SJCRH30 (cell line): ENCODE measurements at places on chromosomes 13 and 19. TPM values are rescaled to one million over a fixed set of nuclear protein-coding genes. Genes with fewer than 3 reads are reported as not detected.

PALM3 gene
- 0.99 and 1.4 TPM in 2 replicates for total RNA-seq

ZNF627 gene
- 11.8 and 13.4 TPM in 2 replicates for total RNA-seq

DNA sequence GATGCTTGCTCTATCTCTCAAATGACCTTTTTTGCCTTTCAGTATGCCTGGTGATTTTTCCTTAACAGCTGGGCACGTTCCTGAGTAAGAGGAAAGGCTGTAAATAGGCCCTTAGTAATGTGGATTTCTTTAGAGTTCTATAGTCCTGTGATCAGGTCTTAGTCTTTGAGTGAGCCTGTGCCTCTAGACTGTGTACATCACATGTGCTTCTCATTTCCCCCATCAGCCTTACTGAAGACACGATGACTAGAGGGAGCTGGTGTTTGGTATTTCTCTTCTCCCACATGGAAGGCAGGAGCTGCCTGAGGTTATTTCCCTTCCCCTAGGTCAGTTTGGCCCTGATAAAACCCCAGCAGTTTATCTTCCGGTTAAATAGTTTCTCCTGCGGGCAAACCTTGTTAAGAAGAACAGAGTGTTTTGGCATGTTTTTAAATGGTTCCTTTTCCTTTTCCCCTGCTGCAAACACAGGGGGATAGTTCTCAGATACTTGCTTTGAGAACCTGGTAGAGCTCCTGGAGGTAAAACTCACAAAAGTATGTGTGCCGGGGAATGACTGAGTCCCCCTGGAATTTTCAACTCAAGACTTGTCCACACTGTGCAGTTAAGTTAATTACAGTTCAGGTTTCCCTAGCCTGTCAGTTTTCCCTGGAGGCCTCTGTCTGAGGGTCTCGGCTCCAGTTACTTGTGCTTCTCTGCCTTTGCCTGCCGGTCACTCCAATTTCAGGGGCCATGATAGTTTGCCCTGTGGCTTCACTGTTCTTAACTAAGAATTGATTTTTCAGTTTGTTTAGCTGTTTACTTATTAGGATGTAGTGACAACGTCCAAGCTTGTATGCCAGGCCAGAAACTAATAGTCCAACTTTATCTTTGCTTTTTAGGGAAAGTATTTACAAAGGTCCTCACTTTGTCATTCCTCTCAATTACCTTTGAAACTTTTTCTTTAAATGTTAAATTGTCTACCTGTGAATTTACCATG lies 94.4 kb downstream of the URI1 start:
- no peaks in the 10 kb centered on the region for H3K27me3 ChIP-seq
- no peak overlapping the region for H3K4me3 ChIP-seq
- peaks cover 20% of the 10 kb centered on the region for H3K36me3 ChIP-seq
- H3K27ac ChIP-seq = no peak overlapping the region

ZNF556 gene
- 18.4 and 21.3 TPM in 2 replicates for total RNA-seq

PTH2 gene
- not detected in 2 replicates for total RNA-seq

LSR gene
- total RNA-seq = 0.59 and 0.96 TPM in 2 replicates

ZNF726 gene
- 23.3 and 25.3 TPM in 2 replicates for total RNA-seq

DNA sequence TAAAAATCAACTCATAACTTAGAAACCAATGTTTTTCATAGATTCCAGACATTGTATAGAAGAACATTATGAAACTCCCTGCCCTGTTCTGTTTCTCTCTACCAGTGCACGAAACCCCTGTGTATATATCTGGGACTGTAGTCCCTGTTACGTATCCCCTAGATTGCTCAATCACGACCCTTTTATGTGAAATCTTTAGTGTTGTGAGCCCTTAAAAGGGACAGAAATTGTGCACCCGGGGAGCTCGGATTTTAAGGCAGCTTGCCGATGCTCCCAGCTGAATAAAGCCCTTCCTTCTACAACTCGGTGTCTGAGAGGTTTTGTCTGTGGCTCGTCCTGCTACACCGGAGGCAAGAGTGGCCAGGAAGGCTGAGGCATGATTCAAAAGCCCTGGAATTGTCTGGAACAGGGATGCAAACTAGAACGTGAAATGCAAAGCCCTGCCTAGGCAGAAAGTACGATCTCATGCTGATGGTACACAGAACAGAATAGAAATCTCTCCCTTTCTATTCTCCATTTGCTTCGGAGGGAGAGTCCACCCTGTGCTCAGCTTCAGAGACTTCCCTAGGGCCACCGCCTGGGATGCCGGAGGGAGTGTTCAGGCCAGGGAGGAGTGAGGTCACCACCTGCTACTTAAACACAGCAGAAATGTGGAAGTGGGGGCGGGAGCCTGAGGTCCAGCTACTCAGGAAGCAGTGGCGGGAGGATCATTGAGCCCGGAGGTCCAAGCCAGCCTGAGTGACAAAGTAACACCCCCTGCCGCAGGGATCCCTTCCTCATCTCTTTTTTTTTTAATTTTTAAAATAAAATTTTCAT lies 758 bp upstream of the ZNF888 start:
- no peaks in the 10 kb centered on the region; the same call in 1 of the 2 replicates for H3K4me1 ChIP-seq
- peak; percentile 16 for DNase-seq
- peak overlapping the region; percentile 88 for H3K4me3 ChIP-seq

GRCh38 chr13:65339241-65339640 lies 1890.9 kb downstream of the PCDH9 start:
- no peaks in the 10 kb centered on the region for H3K27me3 ChIP-seq
- H3K4me1 ChIP-seq = peaks cover 11% of the 10 kb centered on the region; the same call in 1 of the 2 replicates
- no peaks in the 10 kb centered on the region for H3K36me3 ChIP-seq
- no peak overlapping the region for H3K27ac ChIP-seq
- no peak for DNase-seq

GRCh38 chr13:44050450-44051063 lies 170.9 kb downstream of the LACC1 start:
- no peaks in the 10 kb centered on the region for H3K36me3 ChIP-seq
- H3K27ac ChIP-seq = no peak overlapping the region
- peaks cover 3% of the 10 kb centered on the region; the same call in 1 of the 2 replicates for H3K27me3 ChIP-seq
- no peak overlapping the region for H3K4me3 ChIP-seq
- H3K4me1 ChIP-seq = no peaks in the 10 kb centered on the region

BCAM gene
- total RNA-seq = 15.5 and 15.9 TPM in 2 replicates

DNA sequence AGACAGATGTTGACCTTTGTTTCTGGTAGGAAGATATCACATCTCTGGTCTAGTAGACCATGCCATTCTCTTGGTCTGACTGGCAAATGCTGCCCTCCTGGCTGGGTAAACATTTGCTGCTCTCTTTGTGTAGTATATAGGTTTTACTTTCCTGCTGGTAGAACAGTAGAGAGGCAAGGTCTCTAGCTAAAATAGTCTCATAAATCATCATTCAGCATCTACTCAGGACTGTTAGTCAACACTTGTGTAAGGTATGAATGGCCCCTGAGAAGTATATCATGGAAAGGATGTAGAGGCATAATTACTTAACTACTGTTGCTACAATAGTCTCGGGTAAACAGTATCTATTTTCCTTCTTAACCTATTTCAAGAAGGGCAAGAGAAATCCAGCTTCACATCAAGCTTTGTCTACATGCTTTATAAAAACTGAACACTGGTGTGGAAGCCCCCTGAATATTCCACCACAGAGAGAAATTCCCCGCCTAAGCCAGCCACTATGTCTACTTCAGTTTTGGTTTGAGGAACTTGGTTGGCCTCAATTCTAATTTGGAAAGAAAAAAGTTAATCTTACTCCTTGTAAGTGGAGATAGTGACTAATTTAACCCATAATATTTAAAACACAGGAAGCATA lies 18.4 kb upstream of the MYCBP2 start:
- no peaks in the 10 kb centered on the region for H3K4me1 ChIP-seq
- no peak overlapping the region for H3K27ac ChIP-seq
- no peak for DNase-seq
- H3K4me3 ChIP-seq = no peak overlapping the region

TMEM259 gene
- total RNA-seq = 61.0 and 66.8 TPM in 2 replicates

GRCh38 chr13:38687246-38688229 lies 661 bp downstream of the FREM2 start:
- peak overlapping the region; percentile 62 for H3K4me3 ChIP-seq
- H3K36me3 ChIP-seq = no peaks in the 10 kb centered on the region
- DNase-seq = no peak
- H3K27ac ChIP-seq = no peak overlapping the region
- H3K27me3 ChIP-seq = no peaks in the 10 kb centered on the region

DNA sequence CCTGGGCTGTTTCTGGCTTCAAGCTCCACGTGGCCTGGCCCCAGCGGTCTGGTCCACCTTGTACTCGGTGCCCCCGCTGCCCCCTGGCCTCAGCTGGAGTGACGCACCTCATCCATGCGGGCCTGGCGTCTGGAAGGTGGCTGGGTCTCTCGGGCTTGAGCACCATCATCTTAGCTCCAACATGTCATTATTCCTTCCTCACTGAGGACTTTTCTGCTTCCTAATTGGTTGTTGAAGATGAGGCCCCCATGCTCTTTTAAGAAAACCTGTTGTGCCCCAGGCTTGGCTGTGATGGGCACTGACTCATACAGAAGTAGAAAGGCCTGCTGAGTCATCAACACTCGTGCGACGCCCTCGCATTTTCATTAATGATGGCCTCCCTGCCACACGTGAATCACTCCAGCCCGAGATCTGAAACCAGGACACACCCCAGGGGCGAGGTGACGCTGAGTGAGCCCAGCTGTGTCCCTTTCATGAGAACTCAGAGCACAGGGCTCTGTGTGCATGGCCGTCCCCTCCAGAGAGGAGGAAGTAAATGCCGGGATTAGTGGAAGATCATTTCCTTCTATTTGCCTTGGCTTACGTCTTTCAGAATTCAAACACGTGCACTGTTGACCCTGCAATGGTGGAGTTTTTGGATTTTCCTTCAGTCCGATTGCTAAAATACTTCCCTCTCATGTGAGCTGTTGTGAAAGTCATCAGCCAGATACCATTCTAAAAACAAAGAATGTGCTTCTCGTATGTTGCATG lies 14.0 kb upstream of the GJA3 start:
- DNase-seq = peak; percentile 69
- no peak overlapping the region for H3K27ac ChIP-seq
- H3K36me3 ChIP-seq = no peaks in the 10 kb centered on the region
- H3K27me3 ChIP-seq = peaks cover 4% of the 10 kb centered on the region

DNA sequence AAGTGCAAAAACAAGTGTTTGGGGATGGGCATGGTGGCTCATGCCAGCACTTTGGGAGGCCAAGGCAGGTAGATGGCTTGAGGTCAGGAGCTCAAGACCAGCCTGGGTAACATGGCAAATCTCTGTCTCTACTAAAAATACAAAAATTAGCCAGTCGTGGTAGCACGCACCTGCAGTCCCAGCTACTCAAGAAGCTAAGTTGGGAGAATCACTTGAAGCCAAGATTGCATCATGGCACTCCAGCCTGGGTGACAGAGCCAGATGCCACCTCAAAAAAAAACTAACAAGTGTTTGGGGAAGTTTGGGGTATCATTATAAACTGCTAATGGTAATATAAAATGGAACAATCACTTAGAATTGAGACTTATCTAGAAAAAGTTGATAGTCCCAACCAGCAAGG lies 24.6 kb downstream of the XPO4 start:
- H3K4me3 ChIP-seq = no peak overlapping the region
- H3K4me1 ChIP-seq = peaks cover 9% of the 10 kb centered on the region
- H3K27ac ChIP-seq = no peak overlapping the region
- no peaks in the 10 kb centered on the region for H3K36me3 ChIP-seq

- H3K36me3 ChIP-seq = no peaks in the 10 kb centered on the region
- H3K27me3 ChIP-seq = no peaks in the 10 kb centered on the region
- H3K4me3 ChIP-seq = no peak overlapping the region
- H3K4me1 ChIP-seq = peaks cover 2% of the 10 kb centered on the region
Measured at GRCh38 chr13:76646946-76647345, 239.3 kb downstream of the KCTD12 start.

KIR2DL4 gene
- total RNA-seq = not detected in 2 replicates

GRCh38 chr19:1521636-1522035 lies 2.2 kb upstream of the PLK5 start:
- no peaks in the 10 kb centered on the region for H3K36me3 ChIP-seq
- H3K27ac ChIP-seq = no peak overlapping the region
- no peaks in the 10 kb centered on the region; the same call in 1 of the 2 replicates for H3K27me3 ChIP-seq
- no peak overlapping the region for H3K4me3 ChIP-seq
- DNase-seq = peak; percentile 22

CEACAM4 gene
- total RNA-seq = not detected in 2 replicates

PSG7 gene
- not detected in 2 replicates for total RNA-seq

- DNase-seq = no peak
- no peaks in the 10 kb centered on the region for H3K36me3 ChIP-seq
- no peak overlapping the region for H3K4me3 ChIP-seq
Measured at GRCh38 chr13:53941588-53942190, 913.1 kb downstream of the OLFM4 start.

- peak overlapping the region; percentile 50 for H3K27ac ChIP-seq
- peaks cover 19% of the 10 kb centered on the region for H3K27me3 ChIP-seq
- peak overlapping the region; percentile 52 for H3K4me3 ChIP-seq
- H3K36me3 ChIP-seq = no peaks in the 10 kb centered on the region
Measured at GRCh38 chr19:48400018-48400742, 6.7 kb downstream of the GRIN2D start.

- DNase-seq = no peak
- H3K36me3 ChIP-seq = no peaks in the 10 kb centered on the region
- no peaks in the 10 kb centered on the region for H3K27me3 ChIP-seq
- no peaks in the 10 kb centered on the region for H3K4me1 ChIP-seq
- no peak overlapping the region for H3K4me3 ChIP-seq
- no peak overlapping the region for H3K27ac ChIP-seq
Measured at GRCh38 chr13:94389604-94390351, 89.7 kb downstream of the DCT start.

DNA sequence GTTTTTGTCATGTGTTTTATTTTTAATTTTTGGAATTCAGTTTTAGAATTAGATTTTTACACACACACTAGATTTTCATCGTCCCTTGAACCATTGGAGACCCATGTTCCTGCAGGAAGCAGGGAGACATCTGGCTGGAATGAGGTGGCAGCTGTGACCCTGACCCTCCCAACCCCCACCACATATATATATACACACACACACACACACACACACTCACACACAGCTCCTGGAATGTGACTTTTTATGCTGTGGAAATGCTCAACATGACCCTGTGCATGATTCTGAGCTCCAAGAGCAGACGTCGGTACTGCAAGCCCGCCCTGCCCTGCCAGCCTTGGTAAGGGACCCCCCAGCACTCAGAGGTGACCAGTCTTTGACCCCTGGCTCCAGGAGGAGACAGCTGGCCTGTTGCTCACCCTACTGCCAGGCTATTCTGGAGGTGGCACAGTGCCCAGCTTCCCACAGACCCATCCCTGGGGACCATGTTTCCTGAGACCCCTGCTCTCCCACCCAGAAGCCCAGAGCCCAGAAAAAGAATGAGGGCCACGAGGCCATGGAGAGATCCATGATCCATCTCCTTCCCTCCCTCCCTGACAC lies 103.2 kb upstream of the VSTM2B start:
- no peak for DNase-seq
- H3K27ac ChIP-seq = no peak overlapping the region
- peaks cover 20% of the 10 kb centered on the region for H3K27me3 ChIP-seq
- H3K4me3 ChIP-seq = no peak overlapping the region
- no peaks in the 10 kb centered on the region for H3K4me1 ChIP-seq
- H3K36me3 ChIP-seq = no peaks in the 10 kb centered on the region

DNA sequence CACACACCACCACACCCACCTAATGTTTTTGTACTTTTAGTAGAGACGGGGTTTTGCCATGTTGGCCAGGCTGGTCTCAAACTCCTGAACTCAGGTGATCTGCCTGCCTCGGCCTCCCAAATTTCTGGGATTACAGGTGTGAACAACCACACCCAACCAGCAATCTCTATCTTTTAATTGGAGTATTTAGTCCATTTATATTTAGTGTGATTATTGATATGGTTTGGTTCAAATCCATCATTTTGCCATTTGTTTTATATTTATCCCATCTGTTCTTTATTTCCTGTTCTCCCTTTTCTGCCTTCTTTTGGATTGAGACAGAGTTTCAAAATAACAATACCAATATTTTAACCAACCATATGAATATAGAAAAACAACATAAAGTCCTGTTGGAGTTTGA lies 4.1 kb downstream of the ZNF420 start:
- H3K4me1 ChIP-seq = no peaks in the 10 kb centered on the region
- H3K27ac ChIP-seq = no peak overlapping the region
- DNase-seq = no peak

KLK3 gene
- not detected in 2 replicates for total RNA-seq

SSBP4 gene
- total RNA-seq = 63.0 and 73.0 TPM in 2 replicates
